NCI-H2081 (cell line): ENCODE measurements at places on chromosomes 11 and 22.

DNA sequence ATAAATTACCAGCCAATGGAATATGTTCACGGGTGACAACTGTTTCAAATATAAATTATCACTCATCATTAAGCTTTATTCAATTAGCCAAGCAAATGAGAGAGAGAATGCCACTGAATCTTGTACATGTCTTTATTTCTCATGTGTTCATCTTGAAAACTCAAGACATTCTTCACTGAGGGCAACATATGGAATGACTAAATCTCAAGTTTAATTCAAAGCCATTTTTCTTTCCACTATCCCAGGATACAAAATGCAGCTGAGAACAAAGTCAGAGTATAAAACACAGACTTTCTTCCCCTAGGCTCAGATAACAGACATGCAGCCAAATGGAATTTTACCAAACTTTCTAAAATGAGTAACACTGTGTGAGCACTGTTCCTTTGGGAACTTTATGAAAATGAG is 12.1 kb upstream of the BBOX1 start:
- DNase-seq, result no peak

- DNase-seq, result no peak
Observed at GRCh38 chr11:76568139-76568538, 102.4 kb downstream of the LRRC32 start.

DNA sequence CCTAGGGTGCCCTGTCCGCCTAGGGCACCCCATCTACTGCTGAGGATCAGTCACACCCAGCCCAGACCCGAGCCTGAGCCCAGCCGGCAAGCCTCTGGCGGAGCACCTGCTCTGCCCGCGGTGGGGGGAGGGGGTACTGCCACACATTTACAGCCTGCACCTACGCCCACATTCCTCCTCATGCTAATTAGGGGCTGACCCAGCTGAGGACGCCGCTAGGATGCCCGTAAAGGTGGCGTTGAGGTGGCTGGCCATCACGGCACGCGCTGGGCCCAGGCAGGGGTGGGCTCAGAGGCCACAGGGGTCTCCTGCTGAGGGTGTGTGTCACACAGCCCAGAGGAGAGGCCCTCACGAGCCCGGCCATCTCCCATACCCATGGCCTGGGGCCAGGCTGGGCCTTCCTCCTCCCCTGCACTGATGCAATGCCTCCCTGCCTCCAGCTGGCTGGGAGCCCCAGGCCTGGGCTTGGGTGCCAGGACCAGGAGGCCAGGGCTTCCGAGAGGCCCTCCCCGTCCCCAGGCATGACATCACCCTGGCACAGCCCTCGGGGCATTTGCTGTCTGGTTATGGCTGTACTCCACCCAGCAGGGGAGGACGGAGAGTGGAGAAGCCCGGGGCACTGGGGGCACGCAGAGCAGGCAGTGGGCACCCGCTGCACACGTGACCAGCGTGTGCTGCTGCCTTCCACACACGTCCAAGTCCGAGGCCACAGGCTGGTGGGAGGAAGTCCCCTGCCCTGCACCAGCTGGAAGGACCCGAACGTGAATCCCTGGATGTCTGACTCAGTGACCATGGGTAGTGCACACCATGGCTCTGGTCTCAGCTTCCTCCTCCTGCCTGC is 12.7 kb downstream of the DUSP8 start:
- DNase-seq, result no peak

DNA sequence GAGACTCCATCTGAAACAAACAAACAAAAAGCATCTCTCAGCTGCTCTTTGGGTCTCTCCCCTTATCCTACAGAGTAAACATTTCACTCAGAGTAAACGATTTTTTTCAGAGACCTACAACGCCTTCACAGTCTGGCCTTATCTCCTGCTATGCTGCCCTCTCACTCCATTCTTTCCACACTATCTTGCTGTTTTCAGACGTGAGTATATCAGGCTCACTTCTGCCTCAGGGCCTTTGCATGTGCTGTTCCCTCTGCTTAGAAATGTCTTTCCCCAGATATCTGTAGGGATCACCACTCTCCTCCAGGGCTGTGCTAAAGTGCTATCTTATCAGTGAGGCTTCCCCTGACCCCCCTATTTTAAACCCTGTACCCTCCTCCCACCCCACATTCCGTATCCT is 6.5 kb downstream of the RIBC2 start:
- DNase-seq, result no peak

- DNase-seq, result no peak
Observed at GRCh38 chr22:47318041-47318737, 555.7 kb downstream of the TBC1D22A start.

GRCh38 chr11:121236115-121237001 is 56.2 kb upstream of the SC5D start:
- DNase-seq, result no peak

DNA sequence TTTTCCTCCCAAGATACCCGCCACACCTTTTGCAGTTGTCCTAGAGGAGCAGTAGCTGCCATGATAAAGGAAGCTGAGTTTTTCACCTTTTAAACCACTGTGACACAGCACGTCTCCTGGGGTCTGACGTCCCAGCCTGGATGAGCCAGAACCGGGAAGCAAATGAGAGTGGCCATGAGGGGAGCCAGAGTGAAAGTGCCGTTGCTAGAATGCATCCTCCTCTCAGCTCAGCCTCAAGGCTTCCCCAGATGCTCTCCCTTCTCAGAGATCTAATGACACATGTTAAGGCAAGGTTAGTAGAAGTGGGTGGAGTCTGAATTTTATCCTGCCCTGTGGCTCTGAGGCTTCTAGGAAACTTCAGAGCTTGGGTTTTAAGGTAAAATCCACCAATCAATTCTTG is 23.4 kb upstream of the HTR3A start:
- DNase-seq, result no peak

DNA sequence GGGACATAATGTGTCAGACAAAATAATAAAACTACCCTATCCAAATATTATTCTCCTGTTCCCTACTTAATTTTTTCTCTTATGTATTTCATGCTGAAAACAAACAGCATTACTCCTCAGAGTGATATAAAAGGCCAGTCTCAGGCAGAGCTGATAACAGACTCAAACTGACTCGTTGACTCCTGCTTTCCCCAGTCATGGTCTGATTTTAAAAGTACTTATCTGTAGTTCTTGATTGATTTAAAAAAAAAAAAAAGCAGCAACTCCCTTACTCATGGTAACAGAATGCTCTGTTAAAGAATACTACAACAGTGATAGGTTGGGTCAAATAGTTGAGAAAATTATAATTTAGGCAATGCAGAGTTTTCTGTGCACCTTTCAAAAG is 90.3 kb upstream of the BARX2 start:
- DNase-seq, result no peak

DNA sequence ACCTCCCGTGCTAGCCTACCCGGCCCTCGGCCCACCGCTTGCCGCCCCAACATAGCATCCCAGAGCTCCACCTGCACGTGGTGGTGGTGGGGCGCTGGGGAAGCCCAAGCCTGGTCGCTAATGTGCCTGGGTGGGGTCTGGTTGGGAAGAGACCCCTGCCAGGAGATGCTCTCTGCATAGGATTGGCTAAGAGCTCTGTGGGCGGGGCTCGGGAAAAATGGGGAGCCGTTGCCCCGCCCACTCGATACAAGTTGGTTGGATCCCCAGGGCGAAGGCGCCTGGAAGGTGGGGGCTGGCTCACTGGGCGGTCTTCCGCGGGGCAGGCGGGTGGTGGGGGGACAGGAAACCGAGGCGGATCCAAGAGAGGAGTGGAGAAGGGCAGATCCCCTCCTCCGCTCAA is 7.6 kb downstream of the LRRC10B start:
- DNase-seq, result no peak

DNA sequence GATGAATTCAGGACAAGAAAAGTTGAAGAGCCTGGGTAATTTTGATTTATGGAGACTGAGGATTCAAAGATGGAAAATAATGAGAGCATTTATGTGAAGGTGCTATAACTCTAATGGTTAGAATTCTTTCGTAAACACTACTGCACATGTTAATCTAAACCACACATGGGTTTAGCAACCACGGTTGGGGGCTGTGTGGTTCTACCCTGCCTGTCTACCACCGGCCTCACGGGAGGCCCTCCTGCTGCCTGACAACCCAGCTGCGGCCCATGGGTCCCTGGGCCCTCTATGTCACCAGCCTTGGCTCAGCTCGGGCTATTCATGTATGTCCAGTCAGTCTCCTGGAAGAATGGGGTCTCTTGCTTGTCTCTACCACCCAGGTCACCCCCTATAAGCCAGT is 68.5 kb upstream of the ARFGAP3 start:
- DNase-seq, result no peak

- no peak for DNase-seq
Observed at GRCh38 chr22:40147388-40148176, 30.1 kb upstream of the TNRC6B start.

- no peak for DNase-seq
Observed at GRCh38 chr11:45646275-45646927, 19.0 kb downstream of the CHST1 start.

DNA sequence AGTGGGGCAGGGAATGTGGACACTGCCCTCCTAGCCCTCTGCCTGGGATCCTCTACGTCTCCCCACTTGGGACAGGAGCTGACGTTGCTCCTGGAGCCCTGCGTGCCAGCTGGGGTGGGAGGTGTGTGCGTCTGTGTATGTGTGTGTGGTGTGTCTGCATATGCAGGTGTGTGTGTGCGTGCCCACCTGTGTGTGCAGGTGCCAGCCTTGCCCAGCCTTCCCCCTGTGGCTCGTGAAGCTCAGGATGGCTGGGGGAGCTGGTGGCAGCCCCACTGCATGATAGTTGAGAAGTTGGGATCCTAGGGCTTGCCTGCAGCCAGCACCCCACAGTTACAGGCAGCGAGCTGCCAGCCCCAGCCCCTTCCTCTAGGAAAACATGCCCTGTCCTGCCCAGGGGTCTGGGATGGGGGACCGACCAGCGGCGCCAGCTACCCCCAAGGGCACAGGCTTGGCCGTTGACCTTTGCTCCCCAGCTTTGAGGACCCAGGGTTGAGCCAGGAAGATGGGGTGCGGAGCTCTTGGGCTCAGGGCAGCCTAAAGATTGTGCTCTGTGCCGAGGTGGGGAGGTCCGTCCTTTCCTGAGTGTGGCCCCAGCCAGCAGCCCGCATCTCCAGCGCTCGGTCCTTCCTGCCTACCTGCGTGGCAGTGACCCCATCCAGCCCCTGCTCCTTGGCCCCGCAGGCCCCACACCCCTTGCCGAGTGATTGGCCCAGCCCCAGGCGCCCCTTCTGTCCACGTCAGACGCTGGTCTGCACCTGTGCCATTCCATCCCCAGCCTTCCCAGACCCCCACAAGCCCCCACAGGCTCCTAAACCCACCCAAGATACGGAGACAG is 15.7 kb downstream of the BRSK2 start:
- no peak for DNase-seq

DNA sequence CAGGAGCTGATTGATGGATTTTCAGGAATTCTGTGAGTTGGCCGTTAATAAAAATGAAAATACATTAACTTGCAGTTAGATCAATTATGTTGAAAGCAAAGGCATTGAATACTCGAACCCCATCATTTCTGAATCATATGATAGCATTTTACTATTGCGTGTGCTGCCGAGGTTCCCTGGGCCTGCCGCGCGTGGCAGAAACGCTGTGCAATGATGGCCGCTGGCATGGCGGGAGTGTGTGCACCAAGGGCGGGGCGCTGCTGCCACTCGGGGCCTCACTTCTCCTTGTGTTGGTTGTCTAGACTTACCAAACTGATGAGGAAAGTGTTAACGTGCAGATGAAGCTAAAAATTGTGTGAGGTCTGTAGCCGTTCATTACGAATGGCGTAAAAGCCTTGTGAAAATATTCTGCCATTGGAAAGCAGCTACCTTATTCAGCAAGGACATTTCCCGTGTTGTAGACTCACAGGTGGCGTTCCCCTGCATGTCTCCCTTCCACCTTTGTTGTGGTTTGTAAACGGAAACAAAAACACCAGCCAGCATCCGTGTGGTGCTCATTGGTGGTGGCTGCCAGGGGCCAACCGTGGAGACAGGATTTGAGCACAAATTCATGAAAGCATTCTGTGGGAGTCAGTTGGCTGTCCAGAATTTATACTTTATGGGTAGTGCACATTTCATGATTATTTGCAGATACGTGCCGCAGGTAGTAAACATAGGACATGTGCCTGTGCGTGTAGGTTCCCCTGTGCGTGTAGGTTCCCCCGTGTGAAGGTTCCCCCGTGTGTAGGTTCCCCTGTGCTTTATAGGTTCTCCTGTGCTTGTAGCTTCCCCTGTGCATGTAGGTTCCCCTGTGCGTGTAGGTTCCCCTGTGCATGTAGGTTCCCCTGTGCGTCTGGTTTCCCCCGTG is 5.9 kb upstream of the GRAMD4 start:
- no peak for DNase-seq

DNA sequence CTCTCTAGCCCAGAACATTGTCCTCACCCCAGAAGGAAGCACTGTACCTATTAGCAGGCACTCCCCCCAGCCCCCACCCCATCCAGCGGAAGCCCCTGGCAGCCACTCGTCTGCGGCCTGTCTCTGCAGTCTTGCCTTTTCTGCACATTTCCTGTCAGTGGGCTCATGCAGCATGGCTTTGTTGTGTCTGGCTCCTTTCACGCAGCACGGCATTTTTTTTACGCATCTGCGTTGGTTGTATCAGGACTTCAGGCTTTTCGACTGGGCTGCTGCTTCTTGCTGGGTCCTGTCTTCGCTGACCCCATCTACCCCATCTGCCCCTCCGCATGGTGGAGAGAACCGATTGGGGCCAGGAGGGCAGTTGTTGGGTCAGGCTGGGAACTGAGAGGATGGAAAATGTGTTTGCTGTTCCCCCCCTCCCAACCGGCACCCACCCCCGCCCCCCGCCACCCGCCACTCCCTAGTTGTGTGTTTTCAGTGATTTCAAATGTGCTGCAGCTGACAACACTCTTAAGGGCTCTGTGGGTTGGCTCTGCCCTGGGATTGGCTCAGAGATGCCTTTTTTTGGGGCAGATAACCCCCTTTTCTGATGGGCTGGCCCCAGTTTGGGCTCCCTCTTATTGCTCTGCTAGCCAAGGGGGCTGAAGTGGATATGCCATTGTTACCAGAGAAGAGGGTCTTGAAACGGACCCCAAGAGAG is 110.0 kb downstream of the KIAA1671 start:
- DNase-seq, result no peak

DNA sequence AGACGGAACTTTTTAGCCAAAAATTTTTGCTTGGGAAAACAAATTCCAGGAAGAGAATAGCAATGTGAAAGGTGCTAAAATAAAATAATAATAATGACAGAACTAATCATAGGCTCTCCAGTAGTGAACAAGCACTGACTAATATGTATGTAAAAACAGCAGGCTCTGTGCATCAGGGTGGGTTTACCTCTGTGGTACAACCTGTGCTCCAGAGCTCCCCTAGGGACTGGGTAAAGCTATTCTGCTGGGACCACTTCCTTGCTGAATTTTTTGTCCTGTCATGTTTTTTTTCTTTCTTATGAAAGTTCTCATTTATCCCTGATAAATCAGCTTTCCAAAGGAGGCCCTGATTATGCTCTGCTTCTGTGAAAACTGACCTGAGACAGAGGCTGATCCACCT is 18.8 kb downstream of the LUZP2 start:
- no peak for DNase-seq

GRCh38 chr11:30317030-30317429 is 5.9 kb upstream of the ARL14EP start:
- DNase-seq, result no peak
